ENCODE measurements at places on chromosomes 4 and X.

GRCh38 chrX:120453985-120454384 lies 15.1 kb downstream of the LAMP2 start:
- no peak for DNase-seq

GRCh38 chrX:109172091-109172602 lies 309.7 kb downstream of the GUCY2F start:
- no peak for DNase-seq

DNA sequence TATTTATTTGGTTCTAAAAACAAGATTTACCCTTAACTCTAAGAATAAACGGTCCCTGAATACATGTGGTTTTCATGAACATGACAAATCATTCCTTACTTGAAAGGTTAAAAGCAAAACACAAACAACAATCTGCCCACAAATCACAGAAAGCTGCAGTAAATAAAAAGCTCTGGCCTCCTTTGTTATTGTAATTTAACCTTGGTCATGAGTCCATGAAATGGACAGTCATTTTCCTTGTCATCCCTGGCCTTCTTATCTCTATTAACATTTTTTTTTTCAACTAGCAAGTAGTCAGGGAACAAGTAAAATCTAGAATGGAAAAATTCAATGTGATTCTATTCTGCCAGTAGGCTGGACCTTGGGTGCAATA lies 92.7 kb downstream of the SCD5 start:
- DNase-seq: no peak

DNA sequence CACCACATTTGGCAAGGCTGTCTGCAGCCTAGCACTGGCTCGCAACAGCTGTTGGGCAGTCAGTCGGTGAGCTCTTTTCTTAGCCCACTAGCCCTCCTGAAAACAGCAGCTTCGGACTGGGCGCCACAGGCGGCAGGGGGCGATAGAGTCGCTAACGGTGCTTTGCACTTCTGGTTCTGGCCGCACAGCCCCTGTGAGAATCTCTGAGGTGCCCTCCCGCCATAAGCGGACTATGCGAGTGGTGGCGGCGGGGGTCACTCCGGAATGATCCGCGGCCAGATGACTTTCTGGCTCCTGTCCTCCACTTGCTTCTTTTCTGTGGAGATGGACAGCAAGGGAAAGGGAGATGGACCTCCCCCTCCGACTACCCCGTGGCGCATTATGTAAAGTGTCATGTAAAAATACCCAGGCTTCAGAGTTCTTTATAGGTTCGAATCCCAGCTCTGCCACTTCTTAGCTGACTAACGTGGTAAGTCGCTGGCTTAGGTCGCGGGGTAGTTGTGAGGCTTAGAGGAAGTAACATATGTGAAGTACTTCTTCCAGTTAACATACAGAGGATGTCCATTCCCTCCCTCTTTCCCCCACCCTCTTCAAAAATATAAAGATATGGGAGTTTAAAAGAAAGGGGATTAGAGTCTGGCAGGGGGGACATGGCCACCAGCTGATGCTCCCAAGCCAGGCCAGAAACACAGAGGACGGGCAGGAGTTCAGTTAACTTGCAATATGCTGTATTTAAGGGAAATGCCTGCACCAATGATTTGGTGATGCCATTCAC lies 11.0 kb downstream of the ARHGAP36 start:
- no peak for DNase-seq

DNA sequence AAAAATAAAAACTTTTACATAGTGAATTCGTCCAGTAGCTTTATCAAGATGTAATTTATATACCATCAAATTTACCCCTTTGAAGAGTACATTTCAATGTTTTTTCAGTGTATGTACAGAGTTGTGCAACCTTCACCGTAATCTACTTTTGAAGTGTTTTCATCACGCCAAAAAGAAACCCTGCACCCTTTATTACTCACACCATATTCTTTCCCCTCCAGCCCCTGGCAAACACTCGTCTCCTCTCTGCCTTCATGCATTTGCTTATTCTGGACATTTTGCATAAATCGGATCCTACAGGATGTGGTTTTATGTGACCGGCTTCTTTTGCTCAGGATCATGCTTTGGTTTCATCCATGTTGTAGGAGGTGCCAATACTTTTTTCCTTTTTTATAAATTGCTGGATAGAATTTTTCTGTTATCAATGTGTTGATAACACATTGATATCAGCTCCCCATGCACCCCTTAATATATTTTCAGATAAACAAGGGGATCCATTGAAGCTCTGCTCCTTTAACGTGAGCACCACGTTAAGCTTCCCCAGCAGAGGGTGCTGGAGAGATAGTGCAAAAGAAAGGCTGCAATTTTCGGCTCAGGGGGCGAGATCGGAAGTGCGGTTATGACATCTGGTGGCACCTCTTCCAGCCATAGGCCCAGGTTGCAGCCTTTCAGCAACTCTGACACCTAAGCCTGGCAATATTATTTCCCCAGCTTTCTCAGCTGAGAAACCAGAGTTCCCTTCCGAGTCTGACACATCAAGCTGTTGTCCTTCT lies 100.1 kb upstream of the VCX3B start:
- no peak for DNase-seq

- no peak for DNase-seq
Measured at GRCh38 chr4:170651786-170652185, 562.0 kb upstream of the AADAT start.

- no peak for DNase-seq
Measured at GRCh38 chr4:55386073-55386472, 9.7 kb upstream of the TMEM165 start.

DNA sequence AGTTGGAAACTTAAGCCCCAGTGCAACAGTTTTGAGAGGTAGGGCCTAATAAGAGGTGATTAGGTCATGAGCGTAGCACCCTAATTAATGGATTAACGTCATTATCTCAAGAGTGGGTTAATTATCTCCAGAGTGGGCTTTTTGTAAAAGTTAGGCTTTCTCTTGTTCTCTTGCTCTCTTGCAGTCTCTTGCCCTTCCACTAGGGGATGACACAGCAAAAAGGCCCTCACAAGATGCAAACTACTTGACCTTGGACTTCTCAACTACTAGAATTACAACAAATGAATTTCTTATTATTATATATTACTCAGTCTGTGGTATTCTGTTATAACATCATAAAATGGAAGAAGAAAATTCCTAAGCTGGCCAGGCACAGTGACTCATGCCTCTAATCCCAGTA lies 22.1 kb upstream of the NDST3 start:
- DNase-seq: no peak

- DNase-seq: no peak
Measured at GRCh38 chrX:107480272-107480671, 30.8 kb downstream of the FRMPD3 start.

GRCh38 chr4:7863911-7864681 lies 75.6 kb downstream of the AFAP1 start:
- DNase-seq: no peak

DNA sequence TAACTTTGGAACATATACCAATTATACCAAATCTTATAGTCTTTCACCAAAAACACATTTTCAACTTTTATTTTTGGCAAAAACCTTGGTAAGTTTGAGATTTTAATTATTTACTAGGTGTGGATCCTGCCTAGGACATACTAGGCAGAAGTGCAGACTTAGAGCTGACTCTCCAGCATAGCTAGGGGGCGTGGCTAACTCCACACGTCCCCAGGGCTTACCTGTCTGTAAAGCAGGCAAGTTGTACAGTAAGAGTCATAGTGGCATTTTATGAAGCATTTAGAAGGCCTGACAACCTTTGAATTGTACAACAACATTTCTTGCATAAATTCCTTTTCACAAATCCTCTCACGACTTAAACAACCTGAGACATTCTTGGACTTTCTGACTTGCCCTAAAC lies 19.2 kb upstream of the GRPEL1 start:
- no peak for DNase-seq

DNA sequence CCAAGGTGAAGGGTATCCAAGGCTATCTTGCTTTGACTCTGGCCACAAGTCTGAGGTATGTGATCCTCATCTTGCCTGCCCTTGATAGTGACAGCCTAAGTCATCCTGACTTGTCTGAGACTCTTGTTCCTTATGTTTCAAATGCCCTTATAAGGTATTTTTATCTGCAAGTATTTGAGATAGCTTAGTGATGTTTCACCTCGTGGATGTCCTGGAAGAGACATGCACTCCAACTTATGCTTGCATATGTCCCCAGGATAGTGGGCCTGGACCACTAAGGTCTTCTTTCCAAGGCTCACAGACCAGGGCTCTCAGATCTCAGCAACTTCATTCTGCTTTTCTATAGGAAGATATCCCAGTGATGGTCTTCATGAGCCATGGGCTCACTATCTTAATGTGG lies 120.5 kb upstream of the WDR1 start:
- DNase-seq: no peak

GRCh38 chr4:108118505-108118904 lies 50.2 kb downstream of the LEF1 start:
- DNase-seq: no peak

Measured in activated naive CD4-positive, alpha-beta T cell (primary cell).